Esophagus muscularis mucosa (tissue), 4 donors: ENCODE measurements at places on chromosomes 6 and 20. TPM values are rescaled to one million over a fixed set of nuclear protein-coding genes. Genes with fewer than 3 reads are reported as not detected.

The CYP24A1 gene
- total RNA-seq: not detected

DNA sequence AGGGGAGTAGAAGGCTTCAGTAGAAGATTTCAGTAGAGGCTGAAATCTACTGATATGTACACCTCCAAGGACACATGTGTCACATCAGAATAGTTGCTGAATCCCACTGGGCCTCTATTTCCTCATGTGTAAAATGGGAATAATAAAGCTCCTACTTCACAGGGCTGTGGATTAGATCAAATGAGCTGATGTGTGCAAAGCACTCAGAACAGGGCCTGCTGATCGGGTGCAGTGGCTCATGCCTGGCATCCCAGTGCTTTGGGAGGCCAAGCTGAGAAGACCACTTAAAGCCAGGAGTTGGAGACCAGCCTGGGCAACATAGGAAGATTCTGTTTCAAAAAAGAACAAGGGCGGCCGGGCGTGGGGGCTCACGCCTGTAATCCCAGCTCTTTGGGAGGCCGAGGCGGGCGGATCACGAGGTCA, 8.1 kb upstream of the AP5S1 start:
- DNase-seq: no peak

DNA sequence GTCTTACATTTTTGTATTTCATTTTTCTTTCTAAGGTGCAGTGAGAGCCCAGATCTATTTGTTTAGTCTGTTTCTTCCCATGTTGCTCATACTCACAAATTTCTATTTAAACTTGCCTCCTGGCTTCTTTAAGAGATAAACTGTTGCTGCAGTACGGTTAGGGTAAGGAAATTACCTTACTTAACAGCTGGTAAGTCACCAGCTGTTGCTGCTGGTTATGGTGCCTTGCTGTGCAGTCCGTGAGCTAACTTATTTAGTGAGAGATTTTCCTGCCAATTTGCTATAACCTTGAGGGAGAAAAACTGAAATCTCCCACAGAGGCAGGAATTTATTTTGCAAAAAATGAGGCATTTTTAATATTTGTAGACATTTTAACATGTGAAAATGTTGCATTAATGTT, 261.0 kb downstream of the UST start:
- DNase-seq: no peak

GRCh38 chr6:53673162-53673727, 7.7 kb upstream of the KLHL31 start:
- DNase-seq: no peak

The FOXS1 gene
- total RNA-seq: 0.83 TPM

The PCSK2 gene
- total RNA-seq: 2.0 TPM

GRCh38 chr20:3663031-3663701, at the start of gene GFRA4:
Gene GFRA4, minus strand, starts transcription at chr20:3663399. Its CDS starts 0 bp downstream, at chr20:3663399.
- DNase-seq: no peak

The KCNK16 gene
- total RNA-seq: not detected

- DNase-seq: no peak
Observed at GRCh38 chr6:130933712-130934200, 106.5 kb downstream of the SMLR1 start.

DNA sequence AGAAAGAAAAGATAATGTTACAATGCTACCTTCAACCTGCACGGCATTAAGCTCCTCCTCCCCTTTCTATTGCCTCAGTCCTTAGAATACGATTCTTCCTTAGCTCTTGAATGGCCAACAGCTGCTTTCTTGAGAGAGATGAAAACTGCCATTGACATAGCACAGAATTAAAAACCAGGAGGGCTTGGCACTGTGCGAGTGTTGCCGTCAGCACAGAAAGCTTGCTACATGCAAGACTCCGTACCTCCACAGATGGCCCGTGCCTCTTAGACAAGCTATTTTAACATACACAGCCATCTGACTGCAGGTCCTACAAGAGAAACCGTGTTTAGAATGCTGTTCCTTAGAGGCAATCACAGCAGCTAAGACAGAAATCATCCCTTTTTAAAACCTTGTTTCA, 51.7 kb downstream of the ALDH5A1 start:
- DNase-seq: no peak

GRCh38 chr6:29629571-29629970, 3.4 kb downstream of the GABBR1 start:
- DNase-seq: no peak

The NR2E1 gene
- total RNA-seq: not detected

- peak; percentile 92 for DNase-seq
Observed at GRCh38 chr6:28161410-28162079, 19.9 kb downstream of the ZKSCAN8 start.

DNA sequence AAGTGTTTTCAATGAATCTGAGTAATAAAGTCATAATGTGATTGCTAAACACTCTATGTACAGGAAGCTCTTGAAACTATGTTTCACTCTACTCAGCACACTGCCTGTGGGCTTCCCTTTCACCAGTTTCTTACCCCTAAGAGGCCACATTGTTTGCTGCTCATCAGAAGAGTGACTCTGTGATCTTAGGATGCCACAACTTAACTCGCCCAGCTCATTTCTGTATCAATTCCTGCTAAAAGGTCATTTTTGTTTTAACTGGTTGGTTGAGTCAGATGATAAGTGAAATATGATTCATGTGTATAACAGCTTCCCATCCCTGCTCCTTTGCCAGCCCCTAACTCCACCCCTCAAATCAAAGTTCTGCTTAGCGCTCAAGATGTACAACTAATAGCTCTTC, 9.8 kb upstream of the NDUFAF4 start:
- no peak for DNase-seq

DNA sequence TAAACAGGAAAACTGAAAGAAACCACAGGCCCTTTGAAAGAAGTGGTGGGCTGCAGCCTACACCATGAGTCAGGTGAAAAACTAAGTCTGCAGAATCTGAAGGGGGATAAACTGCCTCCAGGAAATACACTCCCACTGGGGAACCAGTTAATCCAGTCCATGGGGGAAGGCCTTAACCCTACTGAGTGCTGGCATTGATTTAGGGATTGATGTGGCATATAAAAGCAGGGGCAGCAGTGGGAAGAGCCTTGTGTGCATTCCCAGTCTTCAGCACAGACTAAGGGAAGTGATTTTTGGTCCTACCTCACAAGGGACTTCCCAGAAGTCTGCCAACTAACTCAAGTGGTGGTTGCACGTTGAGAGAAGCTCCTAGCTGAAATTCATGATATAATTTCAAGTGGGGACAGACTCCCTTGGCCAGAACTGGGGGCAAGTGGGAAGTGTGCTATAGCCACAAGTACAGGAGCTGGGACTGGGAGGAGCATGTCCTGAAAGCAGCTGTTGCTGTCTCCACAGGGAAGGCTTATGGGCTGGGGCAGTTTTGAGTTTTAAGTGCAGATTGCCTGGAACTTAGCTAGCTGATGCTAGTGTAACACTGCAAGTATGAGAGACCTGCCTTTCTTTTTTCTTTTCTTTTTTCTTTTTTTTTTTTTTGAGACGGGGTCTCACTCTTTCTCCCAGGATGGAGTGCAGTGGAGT, 31.2 kb downstream of the CITED2 start:
- no peak for DNase-seq

The SDCBP2 gene
- 3.8 TPM for total RNA-seq

DNA sequence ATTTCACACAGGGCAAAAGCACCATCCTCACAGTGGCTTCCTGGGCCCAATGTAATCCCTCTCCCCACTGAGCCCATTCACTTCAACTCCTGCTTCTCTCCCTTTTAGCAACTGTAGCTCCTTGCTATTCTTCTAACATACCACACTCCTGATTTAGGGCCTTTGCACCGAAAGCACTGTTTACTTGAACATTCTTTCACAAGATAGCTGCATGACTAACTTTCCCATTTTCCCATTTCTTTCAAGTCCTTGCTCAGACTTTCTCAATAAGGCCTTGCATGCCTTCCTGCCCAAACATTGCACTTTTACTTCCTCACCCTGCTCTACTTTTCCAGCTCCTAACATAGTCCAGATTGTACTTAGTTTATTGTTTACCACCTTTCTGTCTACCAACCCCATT, 73.0 kb downstream of the SHPRH start:
- DNase-seq: no peak

GRCh38 chr6:137879299-137879698, 12.2 kb downstream of the TNFAIP3 start:
- DNase-seq: no peak

The NOX3 gene
- not detected for total RNA-seq

DNA sequence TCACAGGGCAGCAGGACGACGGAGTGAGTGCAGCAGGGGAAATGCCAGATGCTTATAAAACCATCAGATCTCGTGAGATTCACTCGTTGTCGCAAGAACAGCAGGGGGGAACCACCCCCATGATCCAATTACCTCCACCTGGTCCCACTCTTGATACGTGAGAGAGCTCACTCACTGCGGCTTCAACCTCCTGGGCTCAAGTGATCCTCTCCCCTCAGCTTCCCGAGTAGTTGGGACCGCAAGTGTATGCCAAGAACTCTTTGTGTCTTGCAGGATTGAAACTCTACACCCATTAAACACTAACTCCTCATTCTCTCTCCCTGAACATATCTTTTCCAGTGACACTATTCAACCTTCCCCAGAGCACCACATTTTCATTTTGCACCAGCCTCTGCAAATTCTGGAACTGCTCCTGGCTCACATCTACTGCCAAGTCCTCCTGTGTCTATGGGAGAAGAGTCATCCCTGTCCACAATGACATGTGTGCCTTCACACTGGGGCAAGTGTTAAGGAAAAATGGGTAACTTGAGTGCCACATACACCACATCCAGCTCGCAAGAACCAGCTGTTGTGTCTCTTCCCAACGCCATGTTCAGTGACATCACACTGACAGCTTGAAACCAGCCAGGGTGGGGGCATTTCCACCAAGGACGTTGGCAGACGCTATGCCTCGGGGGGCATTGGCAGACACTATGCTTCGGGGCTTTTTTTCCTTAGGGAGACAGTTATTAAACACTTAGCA, 14.7 kb upstream of the TAF4 start:
- no peak for DNase-seq
